ENCODE measurements at places on chromosomes 3 and 15.

DNA sequence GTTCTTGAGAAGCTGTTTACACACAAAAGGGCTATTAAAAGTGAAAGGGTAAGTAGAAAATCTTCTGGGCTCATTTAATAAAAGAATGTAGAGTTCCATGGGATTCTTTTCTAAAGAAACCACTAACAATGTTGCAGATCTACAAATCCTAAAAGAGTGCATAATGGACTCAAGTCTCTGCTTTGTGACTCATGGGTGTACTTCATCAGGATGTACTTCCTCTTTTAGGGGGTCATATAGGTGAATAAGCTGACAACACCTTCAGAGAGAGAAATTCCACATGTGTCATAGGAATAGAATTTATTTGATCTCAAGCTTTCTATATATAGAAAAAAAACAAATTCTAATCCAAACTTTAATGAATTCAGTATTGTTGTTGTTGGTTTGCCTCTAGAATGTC is 355.5 kb downstream of the TIGIT start:
- no peak for DNase-seq

GRCh38 chr3:132628157-132628556 is 31.1 kb downstream of the ACKR4 start:
- no peak for DNase-seq

DNA sequence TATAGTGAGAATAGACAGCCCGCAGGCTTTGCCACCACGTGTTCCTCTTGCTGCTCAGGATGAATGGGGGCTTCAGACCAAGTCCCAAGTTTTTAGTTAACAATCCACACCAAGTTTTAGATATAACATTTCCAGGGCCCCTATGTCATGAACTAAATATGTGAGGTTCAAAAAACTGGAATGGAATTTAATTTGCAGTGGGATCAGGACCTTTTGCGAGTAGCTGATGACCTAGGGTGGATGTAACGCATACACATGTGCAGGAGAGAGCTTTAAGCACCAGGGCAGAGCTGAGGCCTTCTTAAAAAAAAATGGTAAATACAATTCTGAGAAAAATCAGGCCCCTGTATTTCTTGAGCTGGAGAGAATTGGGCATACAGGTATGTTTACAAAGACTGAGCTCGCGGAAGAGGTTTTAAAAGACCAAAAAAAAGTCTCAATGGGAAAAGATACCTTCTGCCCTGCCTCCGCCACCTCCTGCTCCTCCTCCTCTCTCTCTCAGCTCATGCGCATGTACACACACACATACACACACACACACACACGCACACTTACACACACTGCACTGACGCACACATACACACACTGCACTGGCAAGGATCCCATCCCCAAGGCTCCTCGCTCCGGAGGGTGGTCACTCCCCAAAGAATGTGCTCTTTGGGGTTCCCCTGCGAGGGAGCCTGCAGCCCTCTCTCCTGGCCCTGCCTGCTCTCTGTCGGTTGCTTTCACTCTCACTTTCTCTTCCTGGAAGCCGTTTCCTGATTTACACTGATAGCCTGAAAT is 48.2 kb upstream of the IGF1R start:
- DNase-seq, result no peak

- no peak for DNase-seq
Measured at GRCh38 chr15:91553196-91553854, 300.2 kb upstream of the SLCO3A1 start.

GRCh38 chr3:135083756-135084155 is 288.7 kb downstream of the EPHB1 start:
- DNase-seq, result no peak

DNA sequence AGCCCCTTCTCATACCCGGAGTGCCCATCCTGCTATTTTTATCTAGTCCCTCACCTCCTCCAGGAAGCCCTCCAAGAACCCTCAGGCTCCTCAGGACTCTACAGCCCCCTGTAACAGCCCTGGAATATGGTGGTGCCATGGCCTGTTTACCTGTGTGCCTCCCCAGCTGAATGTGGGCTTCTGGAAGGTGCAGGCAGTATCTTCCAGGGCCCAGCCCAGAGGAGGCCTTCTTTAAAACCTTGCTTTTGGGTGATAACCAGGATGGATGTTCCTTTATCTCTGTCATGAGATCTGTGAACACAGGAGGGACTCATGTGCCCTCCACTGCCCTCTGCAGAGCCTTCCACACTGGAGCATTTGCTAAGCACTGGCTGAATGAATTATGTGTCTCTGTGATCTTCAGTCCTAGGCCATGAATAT is 36.7 kb upstream of the MRPS22 start:
- no peak for DNase-seq

DNA sequence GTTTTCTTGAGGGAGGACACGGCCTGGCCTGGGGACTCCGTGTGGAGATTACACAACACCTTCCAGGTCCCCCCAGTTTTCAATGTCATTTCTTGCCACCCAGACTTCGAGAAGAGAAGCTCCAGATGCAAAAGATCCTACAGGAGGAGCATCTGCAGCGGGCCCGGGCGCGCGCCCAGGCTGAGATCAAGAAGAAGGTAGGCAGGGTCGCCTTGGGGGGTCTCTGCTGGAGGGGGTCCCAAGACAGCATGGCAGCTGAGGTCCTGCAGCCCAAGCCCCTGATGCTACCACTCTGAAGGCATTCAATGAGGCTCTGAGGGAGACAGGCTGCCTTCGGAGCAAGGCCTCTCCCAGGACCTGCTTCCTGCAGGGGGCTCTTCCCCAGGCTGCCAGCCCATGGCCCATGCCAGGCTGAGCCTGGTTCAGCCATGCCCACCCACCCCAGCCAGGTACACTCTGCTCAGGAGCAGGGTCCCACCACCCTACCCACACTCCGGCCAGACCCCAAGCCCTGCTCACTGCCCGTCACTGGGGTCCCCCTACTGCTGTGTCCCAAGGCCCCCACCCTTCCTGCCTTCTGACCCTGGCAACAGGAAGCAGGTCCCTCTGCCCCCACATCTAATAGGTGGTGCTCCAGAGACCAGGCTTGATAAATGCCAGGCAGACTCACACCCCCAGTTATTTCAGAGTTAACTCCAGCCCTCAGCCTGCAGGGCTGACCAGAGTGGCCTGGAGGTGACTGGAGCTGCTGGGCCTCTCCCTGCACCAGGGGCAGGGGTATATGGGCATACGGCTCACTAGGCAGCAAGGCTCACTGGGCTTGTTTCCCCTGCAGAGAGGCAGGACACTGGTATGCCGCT is 40.0 kb downstream of the ZXDC start:
- no peak for DNase-seq

- no peak for DNase-seq
Measured at GRCh38 chr3:128984596-128984995, 9.3 kb downstream of the CFAP92 start.

GRCh38 chr3:90055666-90056065 is 948.2 kb downstream of the EPHA3 start:
- DNase-seq, result no peak

DNA sequence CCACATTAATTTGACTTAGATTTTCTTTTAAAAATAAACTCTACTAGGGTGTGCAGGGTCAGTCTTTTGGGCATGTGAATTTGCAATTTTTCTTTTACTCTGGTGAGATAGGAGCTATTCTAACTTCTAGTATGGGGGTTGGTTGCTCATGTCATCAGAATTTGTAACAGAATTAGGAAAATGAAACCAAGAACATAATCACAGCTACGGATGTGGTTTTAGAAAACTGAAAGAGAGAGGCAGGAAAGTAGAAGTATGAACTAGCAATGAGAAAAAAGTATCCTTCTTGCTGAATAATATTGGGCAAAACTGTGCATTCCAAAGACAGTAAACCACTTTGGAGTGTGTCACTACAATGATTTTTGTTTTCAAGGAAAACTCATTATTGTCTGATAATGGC is 43.3 kb downstream of the ADPGK start:
- no peak for DNase-seq

- no peak for DNase-seq
Measured at GRCh38 chr3:34920806-34921205, 718.5 kb upstream of the ARPP21 start.

DNA sequence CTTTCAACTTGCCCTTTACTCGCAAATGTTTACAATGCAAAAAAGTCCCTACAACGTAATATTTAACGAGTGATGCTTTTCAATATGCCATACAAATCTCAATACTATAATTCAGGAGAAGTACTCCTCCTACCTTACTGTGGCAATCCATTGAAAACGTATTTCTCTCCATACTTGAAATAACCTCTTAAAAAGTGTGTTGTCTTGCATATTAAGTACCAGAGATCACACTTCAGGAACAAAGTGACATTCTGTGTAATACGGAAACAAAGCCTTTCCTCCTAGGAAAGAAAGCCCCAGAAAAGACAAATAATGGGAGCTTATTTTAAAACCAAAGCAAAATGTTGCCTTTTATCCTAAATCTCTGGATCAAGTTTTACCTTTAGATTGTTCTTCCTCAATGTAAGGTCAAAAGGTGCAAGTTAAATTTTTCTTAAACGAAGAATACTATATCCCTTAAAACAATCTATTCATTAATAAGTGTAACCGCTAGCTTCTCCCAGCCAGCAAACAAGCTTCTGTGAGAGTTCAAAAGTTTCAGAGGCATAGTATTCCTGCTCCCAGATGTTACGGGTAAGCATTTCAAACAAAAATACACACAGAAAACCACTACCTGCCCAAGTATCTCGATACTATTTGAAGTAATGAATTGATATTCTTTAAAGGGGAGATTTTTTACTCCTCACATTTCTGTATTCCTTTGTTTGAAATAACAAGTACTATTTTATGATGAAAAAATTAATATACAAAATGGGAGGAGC is 1.7 kb downstream of the TJP1 start:
- DNase-seq, result no peak

DNA sequence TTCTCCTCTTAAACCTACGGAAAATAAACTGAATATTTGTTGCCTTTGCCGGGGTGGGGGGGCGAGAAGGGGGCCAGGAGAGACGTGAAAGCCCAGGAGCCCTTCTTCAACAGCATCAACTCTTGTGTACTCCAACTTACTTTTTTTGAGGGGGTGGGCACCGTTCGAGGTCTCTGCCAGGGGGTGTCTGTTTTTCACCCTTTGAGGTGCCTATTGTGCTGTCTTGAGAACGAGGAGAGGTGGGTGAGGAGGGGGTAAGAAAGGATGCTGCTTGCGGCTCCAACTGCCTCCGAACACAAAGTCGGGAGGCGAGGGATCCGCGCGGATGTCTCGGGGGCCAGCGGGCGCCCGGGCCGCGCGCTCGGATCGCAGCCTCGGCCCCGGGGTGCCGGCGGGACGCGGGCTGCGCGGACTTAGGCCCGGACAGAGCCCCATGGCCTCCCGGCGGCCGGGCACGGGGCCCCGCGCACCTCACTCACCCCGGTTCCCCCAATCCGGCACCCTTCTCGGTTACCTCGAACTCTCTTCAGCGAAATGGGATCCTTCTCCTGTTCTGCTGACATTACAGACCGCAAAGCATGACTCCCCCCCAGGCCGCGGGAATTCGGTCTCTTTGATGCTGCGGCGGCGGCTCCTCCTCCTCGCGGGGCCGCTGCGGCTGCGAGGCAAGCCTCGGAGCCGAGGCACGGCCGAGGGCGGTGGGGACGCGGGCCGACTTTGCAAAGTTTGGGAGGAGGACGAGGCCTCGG is 650 bp downstream of the PYGO1 start:
- no peak for DNase-seq

- DNase-seq, result no peak
Measured at GRCh38 chr3:143848704-143849103, 436 bp upstream of the SLC9A9 start.

GRCh38 chr3:25658836-25659235 is 5.9 kb downstream of the TOP2B start:
- DNase-seq, result no peak

DNA sequence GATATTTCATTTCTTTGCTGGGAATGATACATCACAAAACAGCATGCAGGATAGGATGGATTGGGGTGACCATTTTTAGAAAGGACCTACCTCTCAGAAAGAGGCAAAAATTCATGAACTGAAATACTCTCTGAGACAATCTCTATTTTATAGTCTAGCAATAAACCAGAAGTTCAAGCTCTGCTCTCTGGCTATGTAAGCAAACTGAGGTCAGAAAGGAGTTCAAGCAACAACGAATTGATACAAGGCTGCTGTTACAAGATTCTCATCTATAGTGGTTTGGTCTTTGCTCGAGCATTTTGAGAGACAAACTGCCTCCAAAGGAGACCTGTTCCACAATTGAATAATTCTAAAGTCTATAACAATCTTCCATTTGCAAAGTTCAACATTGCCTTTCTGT is 84.7 kb upstream of the GOLGA8J start:
- DNase-seq, result no peak

GRCh38 chr15:69685512-69686452 is 233.2 kb downstream of the RPLP1 start:
- no peak for DNase-seq

GRCh38 chr3:167886690-167887089 is 151.2 kb downstream of the SERPINI1 start:
- DNase-seq, result no peak

GRCh38 chr3:194287977-194288706 is 63.0 kb downstream of the CPN2 start:
- no peak for DNase-seq

DNA sequence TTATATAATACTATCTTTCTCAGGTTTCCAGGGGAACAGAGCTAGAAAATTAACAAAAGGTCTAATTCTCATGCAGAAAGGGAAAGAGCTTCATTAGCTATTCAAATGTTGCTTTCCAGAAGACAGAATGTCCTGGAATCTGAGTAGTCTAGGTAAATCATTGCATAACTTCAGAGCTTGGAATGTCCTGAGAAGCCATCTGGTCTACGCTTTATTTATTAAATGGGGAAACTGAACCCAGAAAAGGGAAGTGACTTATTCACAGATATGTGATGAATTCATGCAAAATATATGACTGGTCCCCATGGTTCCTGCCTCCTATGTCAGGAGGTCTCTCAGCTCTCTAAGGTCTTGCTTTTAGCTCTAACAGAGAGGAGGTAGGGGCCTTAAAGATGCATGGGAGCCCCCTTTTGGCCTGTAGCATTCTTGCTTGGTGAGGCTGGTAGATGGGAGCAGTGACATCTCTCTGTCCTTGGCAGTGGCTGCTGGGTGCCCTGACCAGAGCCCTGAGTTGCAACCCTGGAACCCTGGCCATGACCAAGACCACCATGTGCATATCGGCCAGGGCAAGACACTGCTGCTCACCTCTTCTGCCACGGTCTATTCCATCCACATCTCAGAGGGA is 99.2 kb downstream of the CEMIP start:
- DNase-seq, result no peak

DNA sequence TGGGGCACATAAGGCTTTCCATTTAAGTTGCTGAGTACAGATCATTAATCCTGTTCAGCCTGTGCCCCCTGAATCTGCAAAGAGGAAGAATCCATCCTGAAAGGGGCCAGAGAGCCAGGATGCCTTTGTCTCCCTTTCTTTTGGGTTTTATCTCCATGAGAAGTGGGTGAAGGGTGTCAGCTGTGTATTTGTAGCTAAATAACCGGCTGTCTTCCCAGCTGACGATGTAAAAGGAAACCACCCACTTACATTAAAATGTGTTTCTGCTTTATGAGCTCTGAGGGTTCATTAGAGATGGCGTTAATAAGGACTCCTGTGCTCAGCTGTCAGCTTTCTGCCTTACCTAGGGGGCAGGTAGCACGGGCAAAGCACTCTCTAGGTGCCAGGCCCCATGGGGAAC is 83.4 kb downstream of the SLCO3A1 start:
- no peak for DNase-seq
